ENCODE measurements at places on chromosomes 13 and 19. TPM values are rescaled to one million over a fixed set of nuclear protein-coding genes. Genes with fewer than 3 reads are reported as not detected.

The IGFL2 gene
- not detected for total RNA-seq

The MEF2B gene
- total RNA-seq, result not detected

The TEX29 gene
- 0.99 TPM for total RNA-seq

DNA sequence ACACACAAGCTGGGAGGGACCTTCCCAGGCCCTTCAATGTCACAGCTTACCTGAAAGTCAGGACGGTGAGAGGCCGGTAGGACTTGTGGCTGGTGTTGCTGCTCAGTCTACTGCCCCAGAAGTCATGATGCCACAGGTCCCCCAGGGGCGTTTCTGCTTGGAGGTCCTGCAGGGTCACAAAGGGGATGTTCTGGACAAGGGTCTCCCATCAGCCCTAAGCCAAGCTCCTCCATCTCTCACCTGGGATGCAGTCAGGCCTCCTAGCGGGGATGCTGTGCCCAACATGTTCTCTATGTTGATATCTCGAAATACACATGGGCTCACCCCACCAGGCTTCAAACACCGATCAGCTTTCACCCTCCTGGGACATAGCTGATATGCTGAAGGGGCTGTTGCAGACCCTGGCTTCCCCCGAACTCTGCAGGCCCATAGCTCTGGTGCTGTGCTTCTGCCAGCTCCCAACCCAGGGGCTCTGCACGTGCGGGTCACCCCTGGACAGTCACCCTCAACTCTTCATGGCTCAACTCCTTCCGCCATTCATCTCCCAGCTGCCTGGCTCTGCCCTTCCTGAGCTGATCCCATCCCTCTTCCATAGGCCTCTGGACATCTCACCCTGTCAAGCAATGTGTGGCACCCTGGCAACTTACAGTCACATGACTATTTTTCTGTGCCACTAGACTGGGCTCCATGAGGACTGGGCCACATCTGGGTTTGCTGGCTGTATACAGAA lies 10.3 kb downstream of the TMTC4 start:
- no peak for DNase-seq

The ZNF728 gene
- total RNA-seq, result 3.3 TPM

- no peak for DNase-seq
These were observed 2.7 kb downstream of the MYO9B start for GRCh38 chr19:17078036-17078919.

- DNase-seq, result no peak
These were observed 85.5 kb downstream of the ELF1 start for GRCh38 chr13:40933508-40934204.

GRCh38 chr13:101841698-101842097 lies 389.2 kb downstream of the ITGBL1 start:
- DNase-seq, result no peak

GRCh38 chr13:51734786-51735185 lies 69.2 kb downstream of the DHRS12 start:
- no peak for DNase-seq

- DNase-seq, result no peak
These were observed 9.4 kb upstream of the CACNG6 start for GRCh38 chr19:53982001-53982451.

- DNase-seq, result no peak
These were observed 219.5 kb downstream of the TEX29 start for GRCh38 chr13:111539791-111540446.

DNA sequence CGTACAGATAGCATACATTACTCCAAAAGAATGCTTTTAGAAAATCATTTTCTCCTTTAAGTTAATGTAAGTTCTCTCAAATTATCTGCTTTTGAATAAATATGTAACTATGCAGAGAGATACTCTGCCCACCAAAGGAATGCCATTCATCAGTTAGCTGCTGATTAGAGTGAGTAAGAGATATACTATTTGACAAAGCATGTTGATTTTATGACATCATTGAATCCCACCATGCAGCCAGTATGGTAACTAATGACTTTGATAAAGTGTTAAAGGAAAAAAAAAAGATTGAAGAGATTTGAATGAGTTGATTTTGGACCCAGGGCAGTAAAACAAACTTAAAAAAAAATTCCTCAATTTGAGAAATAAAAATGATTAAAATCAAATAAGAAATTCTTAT lies 521.5 kb downstream of the SLITRK6 start:
- no peak for DNase-seq

DNA sequence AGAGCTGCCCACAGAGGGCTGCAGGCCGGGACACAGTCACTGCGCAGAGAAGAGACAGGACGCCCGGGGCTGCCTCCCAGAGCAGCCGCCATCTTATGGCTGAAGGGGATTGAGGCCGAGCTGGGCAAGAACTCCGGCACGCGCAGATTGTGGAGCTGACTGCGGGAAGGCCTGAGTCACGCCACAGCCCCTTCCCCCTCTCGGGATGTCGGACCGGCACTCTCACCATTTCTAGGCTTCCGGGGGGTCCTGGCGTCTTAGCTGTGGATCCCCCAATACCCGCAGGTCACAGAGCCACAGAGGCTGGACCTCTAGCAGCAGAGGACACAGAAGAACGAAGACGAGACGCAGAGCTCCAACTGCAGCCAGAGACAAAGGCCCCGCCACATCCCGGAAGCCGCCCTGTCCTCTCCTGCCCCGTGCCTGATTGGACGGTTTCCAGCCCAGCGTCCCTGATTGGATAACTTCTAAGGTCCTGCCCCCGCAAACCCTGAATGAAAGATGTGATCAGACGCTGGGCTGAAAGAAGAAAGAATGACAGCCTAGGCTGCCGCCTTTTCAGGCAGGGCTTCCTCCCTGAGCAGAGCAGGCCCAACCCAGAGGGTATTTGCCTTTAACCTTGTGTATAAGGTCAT lies at the start of gene ZNF43:
Gene ZNF43, minus strand, starts transcription at position 373 of the 635 bp plus-strand sequence. Its CDS starts 144 bp downstream, at position 229.
- DNase-seq, result peak; percentile 100

DNA sequence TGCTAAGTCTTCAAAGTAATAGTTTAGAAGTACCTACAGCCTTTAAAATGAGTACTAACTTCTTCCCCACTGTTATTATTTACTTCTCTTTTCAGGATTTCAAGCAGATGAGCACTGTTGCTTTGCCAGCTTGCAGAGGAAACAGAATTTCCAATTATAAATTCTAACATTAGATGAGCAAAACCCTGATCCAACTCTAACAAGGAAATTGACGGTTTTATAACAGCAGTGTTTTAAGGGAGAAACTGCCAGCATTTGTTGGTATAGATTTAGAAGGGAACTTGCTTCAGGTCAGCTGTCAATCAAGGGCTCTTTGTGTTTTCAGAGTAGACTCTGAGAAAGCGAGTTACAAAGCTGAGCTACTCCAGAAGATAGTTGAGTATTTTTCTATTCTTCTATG lies 120.5 kb downstream of the RAP2A start:
- DNase-seq, result no peak

GRCh38 chr13:103573446-103573845 lies 507.2 kb upstream of the SLC10A2 start:
- DNase-seq, result no peak

- no peak for DNase-seq
These were observed 7.9 kb upstream of the FRY start for GRCh38 chr13:32023698-32024097.

The C5AR1 gene
- total RNA-seq, result 32.6 TPM

DNA sequence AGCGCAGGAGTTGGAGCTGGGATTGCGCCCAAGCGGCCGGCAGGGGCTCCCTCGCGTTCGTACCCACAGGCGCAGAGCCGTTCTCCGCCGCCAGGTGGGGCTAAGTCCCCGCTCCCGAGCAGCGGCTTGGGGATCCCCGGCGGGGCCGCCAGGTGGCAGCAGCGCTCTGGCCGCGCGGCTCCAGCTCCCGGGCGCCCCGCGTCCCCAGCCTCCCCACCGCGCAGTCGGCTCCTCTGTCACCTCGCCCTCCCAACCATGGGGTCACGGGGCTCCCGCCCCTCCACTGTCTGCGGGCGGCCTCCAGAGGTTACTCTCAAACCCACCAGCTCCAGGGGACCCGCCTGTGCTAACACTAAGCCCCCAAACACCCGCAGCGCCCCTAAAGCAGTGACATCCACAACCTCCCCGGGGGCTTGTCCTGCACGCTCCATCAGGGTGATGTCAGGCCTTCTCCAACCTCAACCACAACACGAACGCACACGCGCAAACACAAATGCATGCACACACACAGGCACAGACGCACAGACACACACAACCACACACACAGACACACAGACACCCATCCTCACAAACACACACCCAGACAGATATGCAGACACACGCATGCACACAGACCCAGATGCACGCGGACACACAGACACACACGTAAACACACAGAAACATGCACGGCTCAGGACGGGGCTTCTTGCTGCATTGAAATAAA lies 18.4 kb upstream of the KCTD15 start:
- no peak for DNase-seq

GRCh38 chr13:41402691-41403511 lies 54.4 kb upstream of the RGCC start:
- peak; percentile 78 for DNase-seq

The ANGPTL4 gene
- 28.3 TPM for total RNA-seq

- DNase-seq, result no peak
These were observed 342 bp downstream of the DDX49 start for GRCh38 chr19:18919900-18920214.

- DNase-seq, result no peak
These were observed 1442.9 kb downstream of the SLITRK1 start for GRCh38 chr13:82439159-82439904.

DNA sequence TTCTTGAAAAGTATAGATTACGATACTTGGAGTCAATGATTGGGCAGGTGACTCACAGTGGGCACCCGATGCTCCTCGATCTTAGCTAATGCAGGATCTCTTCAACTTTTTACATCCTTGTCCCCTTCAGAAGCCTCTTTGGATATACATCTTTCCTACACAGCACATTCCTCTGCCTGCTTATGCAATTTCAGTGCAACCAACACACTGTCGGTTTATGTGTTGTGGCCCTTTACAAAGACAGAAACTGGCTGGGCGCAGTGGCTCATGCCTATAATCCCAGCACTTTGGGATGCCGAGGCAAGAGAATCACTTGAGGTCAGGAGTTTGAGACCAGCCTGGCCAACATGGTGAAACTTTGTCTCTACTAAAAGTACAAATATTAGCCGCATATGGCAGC lies 2.6 kb downstream of the GPR42 start:
- peak; percentile 31 for DNase-seq

DNA sequence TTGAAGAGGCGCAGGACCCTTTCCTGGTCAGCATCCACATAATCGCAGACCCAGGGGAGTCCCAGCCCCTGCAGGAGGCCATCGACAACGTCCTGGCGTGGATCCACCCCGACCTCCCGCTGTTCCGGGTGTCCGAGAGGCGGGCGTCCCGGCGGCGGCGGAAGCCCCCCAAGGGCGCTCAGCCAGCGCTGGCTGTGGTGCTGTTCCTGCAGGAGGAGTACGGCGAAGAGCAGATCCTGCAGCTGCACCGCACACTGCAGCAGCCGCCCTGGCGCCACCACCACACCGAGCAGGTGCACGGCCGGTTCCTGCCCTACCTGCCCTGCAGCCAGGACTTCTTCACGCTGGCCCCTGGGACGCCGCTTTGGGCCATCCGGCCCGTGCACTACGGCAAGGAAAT lies 29.3 kb downstream of the FAM124A start:
- peak; percentile 39 for DNase-seq

- DNase-seq, result no peak
These were observed 4.2 kb downstream of the SULT2B1 start for GRCh38 chr19:48556163-48556562.

DNA sequence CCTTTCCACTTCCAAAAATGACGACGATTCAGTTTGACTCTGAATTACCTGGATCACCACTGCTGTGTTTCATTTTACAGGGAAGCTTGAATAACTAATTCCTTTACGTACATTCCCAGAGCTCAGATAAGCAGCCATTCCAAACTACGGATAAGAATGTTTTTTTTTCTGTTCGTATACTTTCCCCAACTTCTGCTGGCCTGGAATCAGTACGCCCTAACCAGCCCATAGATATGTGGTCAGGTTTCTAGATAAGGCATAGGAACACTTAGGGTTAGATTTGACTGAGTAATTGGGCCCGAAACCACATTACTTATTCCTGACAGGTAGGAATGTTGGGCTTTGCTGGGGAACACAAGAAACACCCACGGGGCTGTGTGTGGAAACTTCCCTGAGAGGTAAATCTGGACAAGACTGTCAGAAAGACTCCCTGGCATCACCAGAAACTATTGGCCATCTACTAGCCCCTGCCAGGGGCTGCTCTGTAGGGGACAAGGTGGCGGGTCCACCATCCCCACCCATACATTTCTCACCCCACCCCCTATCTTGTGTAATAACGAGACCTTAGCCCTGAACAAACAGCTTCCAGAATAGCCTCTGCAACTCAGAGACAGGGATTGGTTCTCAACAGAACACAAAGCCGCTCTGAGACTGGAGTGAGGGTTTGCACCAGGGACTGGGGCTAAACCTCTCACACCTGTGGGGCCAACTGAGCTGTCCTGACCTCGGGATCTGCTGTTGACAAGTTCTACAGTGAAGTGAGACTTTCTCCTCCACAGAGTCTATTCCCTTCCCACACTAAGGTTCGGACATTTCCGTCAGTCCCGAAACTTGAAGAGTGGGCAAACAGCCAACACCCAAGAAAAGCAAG lies 15.6 kb downstream of the RHPN2 start:
- no peak for DNase-seq

The SLC10A2 gene
- not detected for total RNA-seq

The RPS19 gene
- total RNA-seq, result 893 TPM

- no peak for DNase-seq
These were observed 8.3 kb downstream of the GNG7 start for GRCh38 chr19:2694196-2694595.

DNA sequence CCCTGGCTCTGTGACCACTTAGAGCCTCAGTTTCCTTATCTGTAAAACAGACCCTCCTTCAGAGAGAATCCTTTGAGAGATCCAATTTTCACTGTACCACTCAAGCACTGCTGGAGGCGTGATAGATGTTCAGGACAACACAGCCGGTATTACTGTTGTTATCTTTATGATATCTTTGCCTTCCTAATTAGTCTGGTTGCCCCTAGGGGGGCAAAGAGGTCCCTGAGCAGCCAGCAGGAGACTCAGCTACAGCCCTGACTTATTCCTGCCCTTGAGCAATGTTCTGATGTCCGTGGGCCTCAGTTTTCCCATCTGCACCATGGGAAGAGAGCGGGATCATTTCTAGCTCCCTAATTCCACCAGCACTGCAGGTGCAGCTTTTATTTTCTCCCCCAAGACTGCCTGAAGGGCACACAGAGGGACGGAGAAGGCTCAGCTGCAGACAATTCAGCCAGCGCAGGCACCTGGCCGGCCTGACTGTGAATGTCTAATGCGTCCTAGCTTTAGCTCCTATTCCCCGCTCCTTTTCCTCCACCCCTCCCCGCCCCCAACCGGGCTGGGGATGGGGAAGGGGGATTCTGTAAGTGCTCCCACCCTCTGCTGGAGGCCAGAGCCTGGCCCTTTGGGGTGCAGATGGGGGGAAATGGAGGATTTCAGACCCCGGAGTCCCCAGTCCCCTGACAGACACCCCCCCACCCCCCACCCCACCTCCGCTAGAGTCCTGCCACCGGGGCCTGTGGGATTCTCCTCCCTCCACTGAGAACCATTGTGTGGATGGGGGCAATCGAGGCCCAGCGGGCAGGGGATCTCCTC lies 16.2 kb downstream of the TLE5 start:
- DNase-seq, result no peak

The ZNF559 gene
- 18.7 TPM for total RNA-seq

All from esophagus muscularis mucosa (tissue), 4 donors.